ENCODE measurements at places on chromosomes 1 and 21.

DNA sequence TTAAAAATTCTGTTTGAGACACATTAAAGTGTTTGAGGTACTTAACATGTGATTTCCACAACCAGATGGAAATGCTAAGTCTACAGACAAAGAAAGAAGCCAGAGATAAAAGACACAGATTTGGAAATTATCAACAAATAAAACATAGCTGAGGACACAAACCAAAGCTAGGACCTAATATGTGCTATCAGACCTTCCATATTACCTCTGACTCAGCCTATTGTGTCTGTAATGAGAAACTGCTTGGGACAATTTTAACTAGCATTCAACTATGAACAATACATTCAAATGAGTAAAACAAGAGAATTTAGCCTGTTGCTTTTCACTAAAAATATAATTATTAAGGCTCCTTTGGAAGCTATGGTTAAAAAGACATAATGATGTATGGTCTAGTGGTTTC is 54.6 kb downstream of the WNT2B start:
- no peak for DNase-seq

DNA sequence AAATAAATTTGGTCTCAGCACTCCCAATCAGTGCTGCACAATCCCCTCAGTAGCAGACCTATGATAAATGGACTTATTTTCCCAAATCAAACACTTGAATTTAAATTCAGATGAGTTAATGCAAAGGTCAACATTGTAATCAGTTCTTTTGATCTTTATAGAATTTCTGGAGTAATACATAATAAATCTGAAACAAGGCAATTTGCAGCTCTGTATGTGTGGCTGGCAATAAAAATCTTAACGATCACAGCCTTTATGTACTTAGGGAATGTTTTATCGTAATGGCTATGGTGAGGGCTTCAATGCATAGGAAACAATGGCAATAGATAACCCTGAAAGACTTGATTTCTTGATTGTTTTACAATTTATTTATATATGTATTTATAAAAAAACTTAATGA is 91.4 kb downstream of the GPATCH2 start:
- DNase-seq: no peak

DNA sequence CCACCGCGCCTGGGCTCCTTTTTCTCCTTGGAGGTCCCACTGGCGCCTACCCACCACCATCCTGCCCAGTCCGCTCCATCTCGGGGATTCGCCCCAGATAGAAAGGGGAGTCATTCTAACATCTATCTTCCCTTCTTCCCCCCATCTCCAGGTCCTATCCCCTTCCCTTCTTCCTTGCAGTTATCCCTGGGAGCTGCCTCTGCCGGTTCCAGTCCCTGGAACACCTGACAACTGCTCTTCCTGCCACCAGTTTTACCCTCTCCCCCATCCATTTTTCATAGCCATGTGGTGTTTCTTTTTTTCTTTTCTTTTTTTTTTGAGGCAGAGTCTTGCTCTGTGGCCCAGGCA is 12.0 kb upstream of the COL16A1 start:
- DNase-seq: no peak

DNA sequence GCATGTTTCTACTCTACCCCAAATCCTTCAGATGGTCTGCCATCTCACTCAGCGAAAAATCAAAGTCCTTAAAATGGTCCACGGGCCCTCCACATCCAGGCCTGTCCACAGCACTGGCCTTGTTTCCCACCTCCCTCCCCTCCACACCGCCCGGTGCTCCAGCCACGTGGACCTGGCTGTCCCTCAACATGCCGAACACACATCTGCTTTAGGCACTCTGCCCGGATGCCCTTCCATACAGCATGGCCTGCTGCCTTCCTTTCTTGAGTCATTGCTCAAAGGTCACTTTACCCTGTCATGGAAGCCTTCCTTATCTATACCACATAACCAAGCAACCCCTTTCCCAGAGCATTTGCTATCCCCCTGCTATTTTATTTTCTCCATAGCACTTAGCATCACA is 143.0 kb downstream of the DNM3 start:
- no peak for DNase-seq

GRCh38 chr1:111990878-111991718 is 1.6 kb upstream of the KCND3 start:
- DNase-seq: peak; percentile 52

DNA sequence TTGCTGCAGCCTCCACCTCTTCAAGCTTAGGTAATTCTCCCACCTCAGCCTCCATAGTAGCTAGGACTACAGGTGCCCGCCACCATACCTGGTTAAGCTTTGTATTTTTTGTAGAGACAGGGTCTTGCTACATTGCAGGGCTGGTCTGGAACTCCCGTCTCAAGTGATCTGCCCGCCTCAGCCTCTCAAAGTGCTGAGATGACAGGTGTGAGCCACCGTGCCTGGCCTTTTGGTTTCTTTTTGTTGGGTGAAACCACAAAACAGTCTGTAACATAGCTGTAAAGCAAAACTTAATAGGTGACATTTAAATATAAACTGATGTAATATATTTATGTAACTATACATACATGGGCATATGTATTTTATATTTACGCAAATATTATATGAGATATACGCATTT is 3.1 kb upstream of the DNAJC11 start:
- DNase-seq: no peak

GRCh38 chr1:229047161-229047839 is 223.6 kb upstream of the RAB4A start:
- no peak for DNase-seq

DNA sequence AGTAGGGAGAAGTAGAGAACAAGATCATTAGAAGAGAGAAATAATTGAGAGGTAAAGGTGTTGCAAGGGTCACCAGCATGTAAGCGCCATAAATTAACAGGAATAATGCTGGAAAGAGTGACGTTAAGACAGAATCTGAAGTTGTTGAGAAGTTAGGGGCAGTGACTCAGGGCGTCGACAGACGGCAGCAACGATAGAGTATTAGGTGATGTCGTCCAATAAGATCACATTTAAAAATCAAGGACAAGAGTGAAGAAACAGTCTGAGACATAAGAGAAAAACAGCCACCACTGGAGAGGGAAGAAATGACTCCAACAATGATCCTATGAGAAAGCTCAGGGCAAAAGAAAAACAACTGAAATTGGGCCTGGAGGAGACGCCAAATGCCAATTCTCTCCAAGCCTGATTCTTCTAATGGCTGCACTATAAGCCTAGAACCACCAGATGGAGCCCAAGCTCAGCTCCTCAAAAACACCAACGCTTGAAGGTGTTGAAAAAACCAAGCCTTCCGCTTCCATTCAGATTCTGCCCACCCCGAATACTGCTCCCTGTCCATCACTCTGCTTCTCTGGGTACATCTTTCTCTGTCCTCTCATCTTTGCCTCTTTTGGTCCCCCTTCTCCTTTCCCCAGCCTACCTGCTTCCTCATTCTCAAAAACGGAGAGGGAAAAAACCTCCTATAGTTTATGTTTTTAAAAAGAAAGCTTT is 70.0 kb downstream of the LUZP1 start:
- DNase-seq: peak; percentile 58

GRCh38 chr21:44084496-44085241 is 22.5 kb upstream of the PWP2 start:
- DNase-seq: no peak

- no peak for DNase-seq
Observed at GRCh38 chr1:66396212-66396890, 137.6 kb upstream of the SGIP1 start.

DNA sequence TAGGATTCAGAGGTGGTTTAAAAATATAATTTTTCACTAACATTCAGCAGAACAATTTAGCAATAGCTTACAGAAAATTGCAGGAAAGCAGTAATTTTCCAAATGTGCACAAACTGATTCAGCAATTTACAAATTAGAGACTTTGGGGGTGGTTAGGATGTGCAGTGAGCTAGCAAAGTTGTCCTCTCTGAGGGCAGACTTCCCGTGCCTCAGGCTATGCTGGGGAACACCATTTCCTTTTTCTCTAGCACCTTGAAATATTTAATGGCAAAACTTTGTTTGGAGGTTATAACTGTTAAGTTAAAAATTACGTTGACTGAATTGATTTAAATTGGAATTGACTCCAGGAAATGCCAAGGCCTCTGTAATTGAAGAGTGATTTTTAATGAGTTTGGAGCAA is 258.9 kb downstream of the PTBP2 start:
- no peak for DNase-seq

GRCh38 chr1:56074007-56074651 is 505.2 kb downstream of the PLPP3 start:
- DNase-seq: no peak

GRCh38 chr1:226485192-226485591 is 63.4 kb upstream of the STUM start:
- no peak for DNase-seq

DNA sequence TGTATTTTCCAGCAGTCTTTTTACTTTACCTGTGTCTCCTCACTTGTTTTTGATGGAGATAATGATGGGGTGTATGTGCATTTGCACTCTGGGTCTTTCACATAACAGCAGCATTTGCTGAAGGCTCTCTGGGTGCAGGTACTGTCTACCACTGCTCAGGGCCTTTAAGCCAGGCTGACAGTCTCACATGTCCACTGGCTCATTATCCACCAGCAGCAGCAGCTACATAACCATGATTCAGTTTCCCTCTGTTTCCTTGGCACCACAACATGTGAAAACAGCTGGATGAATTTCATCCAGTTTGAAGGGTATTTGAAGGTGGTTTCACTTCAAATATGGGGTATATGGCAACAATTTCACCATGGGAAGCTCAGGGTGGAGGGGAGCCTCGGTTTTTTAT is 41.2 kb upstream of the ROR1 start:
- DNase-seq: no peak

GRCh38 chr1:69524015-69524414 is 43.7 kb upstream of the LRRC7 start:
- DNase-seq: no peak

DNA sequence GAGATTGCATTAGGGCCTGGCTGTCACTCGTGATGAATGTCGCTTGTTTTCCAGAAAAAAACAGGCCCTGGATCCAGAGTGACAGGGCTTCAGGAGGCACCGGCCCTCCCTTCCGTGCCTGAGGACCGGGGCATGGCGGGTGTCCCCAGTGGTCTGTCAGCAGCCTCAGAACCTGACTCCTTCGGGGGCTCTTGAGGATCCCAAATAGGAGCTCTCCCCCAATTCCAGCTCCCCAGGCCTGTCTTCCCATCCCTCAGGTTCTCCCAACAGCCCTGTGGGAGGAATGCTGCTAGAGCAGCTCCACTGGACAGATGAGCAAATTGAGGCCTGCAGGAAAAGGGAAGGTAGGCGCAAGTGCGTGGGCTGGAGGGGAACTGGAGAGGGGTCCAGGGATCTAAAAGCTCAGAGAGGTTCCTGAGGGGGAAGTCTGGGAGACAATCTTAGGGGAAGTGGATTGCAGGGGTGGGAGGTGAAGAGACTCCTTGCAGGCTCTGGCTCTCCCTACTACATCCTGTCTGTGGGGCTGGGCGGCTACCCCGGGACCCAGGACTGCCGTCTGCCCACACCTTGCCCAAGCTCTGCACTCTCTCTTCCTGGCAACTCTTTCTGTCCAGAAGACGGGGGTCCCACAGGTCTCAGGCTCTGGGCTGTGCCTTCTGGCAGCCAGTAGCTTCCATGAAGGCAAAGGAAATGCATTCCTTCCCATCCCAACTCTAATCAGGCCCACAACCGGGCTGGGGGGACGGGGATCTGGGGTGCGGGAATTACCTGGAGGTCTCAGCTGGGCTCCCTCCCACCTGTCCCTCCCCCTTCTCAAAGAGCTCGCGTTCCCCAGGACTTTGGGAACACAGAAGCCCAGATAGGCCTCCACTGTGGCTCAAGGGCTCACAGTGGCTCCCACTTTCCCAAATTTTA is 105.7 kb upstream of the CASZ1 start:
- DNase-seq: no peak

DNA sequence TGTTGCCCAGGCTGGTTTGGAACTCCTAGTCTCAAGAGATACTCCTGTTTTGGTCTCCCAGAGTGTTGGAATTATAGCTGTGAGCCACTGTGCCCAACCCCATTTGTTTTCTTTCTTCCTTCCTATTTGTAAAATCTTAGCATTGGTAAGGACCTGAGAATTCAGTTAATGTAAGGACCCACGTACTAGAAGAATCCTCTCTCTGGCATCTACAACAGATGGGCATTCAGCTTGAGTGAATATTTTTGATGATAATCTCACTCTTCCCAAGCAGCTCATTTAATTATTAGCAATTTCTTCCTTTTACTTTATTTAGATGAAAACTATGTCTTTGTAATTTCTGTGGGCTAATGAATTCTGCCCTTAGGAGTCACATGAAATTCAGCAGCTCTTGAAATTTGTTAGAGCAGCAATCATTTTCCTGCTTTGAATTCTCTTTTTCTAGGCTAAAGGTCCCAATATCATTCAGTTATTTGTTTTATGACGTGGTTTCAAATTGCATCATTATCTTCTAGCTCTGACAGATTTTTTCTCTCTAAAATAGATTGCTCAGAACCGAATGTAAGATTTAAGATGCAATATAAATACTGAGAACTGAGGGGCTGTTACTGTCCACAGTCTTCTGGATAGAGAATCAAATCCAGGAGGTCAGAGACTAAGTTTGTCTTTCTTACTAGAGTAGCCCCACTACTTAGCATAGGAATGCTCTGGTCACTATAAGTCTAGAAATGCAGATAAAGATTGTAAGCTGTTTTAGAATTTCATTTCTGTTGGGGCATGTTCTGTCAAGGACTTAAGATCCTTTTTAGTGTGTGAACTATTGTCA is 59.4 kb downstream of the EPB41 start:
- no peak for DNase-seq

DNA sequence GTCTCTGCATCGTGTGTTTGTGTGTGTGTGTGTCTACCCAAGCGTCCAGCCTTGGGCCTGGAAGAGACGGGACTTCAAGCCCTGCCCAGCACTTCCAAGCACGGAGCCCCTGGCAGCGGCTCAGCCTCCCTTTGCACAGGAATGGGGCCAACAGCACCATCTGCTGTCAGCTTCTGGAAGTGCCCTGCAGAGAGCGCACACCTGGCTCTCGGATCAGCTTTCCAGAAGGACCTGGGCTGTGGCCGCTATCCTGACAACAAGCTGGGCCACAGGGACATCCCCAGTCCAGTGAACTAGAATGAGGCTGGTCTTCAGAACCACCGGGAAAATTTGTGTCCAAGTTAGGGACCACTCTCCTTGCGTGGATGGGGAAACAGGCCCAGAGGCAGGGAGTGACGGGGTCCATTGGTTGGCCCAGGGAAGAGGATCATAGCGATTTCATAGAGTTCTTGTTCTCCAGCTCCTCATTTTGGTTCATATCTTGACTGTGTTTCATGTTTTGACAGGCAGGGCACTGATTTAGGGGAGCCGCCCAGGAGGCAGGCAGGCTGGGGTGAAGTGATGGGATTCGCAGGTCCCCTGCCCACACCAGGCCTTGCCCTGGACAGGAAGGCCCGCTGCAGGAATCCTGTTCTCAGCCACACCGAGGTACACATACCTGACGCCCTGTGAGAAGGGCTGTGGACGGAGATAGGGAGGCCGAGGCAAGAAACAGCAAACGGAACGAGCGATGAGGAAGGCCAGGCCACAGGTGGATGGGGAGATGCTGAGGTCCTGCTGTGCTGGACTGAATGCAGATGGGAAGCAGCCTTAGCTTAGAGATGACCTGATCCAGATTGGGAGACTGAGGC is 38.4 kb downstream of the TAS1R2 start:
- DNase-seq: peak; percentile 85

DNA sequence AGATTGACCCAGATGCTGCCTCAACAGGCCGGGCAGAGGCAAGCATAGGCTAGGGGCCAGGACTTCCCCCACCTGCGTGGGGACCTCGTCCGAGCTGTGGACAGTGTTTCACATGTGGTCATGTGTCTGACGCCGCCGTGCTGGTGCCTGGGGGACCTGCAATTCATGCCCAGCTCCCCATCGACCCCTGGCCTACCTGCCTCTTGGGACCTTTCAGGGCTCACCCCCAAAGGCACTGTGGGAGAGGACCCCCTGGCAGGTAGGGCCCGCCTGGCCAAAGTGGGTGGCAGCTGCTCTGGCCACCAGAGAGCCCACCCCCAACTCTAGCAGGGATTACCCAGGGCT is 4.4 kb downstream of the TMEM201 start:
- no peak for DNase-seq

GRCh38 chr1:28718586-28719331 is 18.0 kb upstream of the YTHDF2 start:
- DNase-seq: no peak

Data from frontal cortex (tissue), 4 donors.